Tibial nerve (tissue), 4 donors: ENCODE measurements at places on chromosomes 2 and 18. TPM values are rescaled to one million over a fixed set of nuclear protein-coding genes. Genes with fewer than 3 reads are reported as not detected.

HOXD12 gene
- total RNA-seq, result not detected

TM4SF20 gene
- total RNA-seq, result not detected

GRCh38 chr2:67565761-67566160 lies 168.6 kb downstream of the ETAA1 start:
- DNase-seq, result no peak

DNA sequence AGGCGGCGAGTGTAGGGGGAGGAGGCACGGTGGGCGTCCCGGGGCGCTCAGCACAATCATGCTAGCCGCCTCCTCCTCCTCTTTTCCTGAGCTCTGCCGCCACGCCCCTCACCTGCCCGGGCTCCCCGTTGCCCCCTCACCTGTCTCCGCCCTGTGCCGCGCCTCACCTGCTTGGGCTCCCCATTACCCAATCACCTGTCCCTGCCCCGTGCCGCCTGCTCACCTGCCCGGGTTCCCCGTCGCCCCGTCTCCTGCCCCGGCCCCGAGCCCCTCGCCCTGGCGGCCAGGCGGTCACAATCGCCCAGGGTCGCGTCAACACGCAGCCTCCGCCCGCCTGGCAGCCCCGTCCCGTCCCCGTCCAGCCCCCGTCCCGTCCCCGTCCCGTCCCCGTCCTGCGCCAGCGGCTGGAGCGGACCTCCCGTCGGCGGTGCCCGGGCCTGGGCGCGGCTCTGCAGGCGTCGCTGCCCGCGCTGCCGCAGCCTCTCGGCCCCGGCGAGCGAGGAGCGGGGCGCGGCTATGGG lies at the start of gene DCDC2C:
Gene DCDC2C (plus strand): TSS at position 340 of the 521 bp plus-strand sequence. CDS start 177 bp downstream, at position 517.
- no peak for DNase-seq

GRCh38 chr2:230805353-230806017 lies 59.3 kb upstream of the ITM2C start:
- DNase-seq, result no peak

- DNase-seq, result no peak
Measured at GRCh38 chr2:75289771-75290170, 90.5 kb upstream of the TACR1 start.

- no peak for DNase-seq
Measured at GRCh38 chr2:204299766-204300165, 245.5 kb upstream of the PARD3B start.
